Fibroblast of the aortic adventitia (primary cell): ENCODE measurements at places on chromosomes 2 and 18. TPM values are rescaled to one million over a fixed set of nuclear protein-coding genes. Genes with fewer than 3 reads are reported as not detected.

Gene SATB2
- total RNA-seq = 2.3 and 12.7 TPM in 2 replicates

Gene TGFA
- not detected in 2 replicates for total RNA-seq

Gene MYO5B
- total RNA-seq = 0.09 and 0.16 TPM in 2 replicates

Gene SERPINE2
- 252 and 1,159 TPM in 2 replicates for total RNA-seq

Gene CNTNAP5
- total RNA-seq = under 0.01 TPM in 1 of 2 replicates, not detected in the other

Gene SRBD1
- total RNA-seq = 15.7 and 22.4 TPM in 2 replicates

Gene DNAJC5G
- not detected in 2 replicates for total RNA-seq

Gene IKZF2
- 11.3 and 13.6 TPM in 2 replicates for total RNA-seq

Gene CD28
- not detected in 2 replicates for total RNA-seq

Gene GRB14
- total RNA-seq = 6.1 and 6.9 TPM in 2 replicates

Gene GBX2
- 0.25 TPM in 1 of 2 replicates, not detected in the other for total RNA-seq

Gene PRKCE
- total RNA-seq = 12.5 and 17.9 TPM in 2 replicates

Gene GPR45
- not detected in 2 replicates for total RNA-seq

Gene SEPTIN10
- total RNA-seq = 137 and 145 TPM in 2 replicates

Gene UPP2
- not detected in 2 replicates for total RNA-seq

Gene EFR3B
- total RNA-seq = 0.99 and 1.1 TPM in 2 replicates

Gene PKDCC
- 19.7 and 57.8 TPM in 2 replicates for total RNA-seq
